Endothelial cell of umbilical vein (primary cell): ENCODE measurements at places on chromosomes 4 and X. TPM values are rescaled to one million over a fixed set of nuclear protein-coding genes. Genes with fewer than 3 reads are reported as not detected.
A peak's percentile ranks its signal among the peaks of the same experiment; 100 is the strongest.

DNA sequence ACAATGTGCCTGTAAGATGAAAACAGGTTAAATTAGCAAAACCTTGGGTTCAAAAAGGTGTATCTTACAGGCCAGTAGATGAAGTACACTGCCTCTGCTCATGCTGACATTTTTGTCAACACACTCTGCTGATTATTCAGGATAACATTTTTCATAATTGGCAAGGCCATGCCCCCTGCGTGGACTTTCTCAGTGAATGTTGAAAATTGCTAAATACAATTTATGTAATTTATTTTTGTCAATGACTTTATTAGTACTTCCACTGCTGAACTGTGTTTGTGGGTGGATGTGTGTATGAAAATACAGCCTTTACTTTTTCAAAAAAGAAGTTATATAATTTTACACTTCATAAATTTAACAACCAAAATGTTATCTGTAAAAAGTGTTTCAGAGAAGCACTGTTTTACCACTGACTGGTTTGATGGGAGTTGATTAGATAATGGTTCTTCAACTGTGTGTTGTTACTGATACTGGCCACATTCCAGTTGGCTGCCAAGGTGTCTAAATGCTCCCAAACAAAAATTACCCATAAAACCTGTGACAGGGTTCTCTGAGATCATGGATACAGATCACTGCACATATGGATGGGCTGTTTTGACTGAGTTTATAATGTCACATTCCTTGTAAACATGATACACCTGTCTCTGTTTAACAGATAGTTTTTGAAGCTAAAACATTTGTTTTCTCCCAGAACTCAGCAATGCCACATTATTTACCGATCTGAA lies 151.9 kb upstream of the SLC7A11 start:
- no peak for DNase-seq
- peaks cover 10% of the 10 kb centered on the region for H3K4me1 ChIP-seq
- H3K27me3 ChIP-seq = no peaks in the 10 kb centered on the region
- H3K27ac ChIP-seq = no peak overlapping the region

DNA sequence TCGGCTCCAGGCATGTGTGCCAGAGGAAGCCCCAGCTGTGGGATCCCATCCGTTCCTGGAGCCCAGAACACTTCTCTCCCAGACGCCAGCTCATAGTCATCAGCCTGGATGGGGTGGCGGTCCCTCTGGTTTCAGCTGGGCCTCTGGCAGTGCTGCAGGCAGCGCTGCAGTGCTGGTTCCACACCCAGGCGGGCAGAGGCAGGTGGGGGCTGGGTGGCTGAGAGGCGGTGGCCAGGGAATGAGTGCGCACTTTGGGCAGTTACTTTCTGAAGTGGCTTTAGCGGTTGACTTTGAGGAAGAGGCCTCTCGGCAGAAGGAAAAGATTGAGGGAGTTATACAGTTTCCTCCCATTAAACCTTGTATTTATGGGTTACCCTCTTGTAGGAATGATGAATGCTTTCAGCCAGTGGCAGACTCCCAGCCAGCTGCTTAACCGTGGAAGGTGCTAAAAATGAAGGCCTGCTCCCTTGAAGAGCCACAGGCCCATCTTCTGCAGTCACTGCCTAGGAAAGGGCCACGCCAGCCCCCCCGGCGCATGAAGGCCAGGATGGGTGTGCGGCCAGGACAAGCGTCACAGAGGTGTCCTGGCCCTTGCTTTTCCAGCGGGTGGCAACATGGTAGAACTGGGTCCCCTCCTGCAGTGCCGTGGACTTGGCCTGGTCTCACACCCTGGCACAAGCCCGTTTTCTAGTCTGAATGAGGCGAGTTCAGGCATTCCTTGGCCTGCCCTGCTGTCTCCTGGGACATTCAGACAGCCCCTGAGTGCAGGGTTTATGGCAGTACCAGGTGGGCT lies 9.9 kb downstream of the TADA2B start:
- peaks cover 2% of the 10 kb centered on the region for H3K36me3 ChIP-seq
- H3K27me3 ChIP-seq = no peaks in the 10 kb centered on the region
- H3K4me3 ChIP-seq = no peak overlapping the region
- no peak for DNase-seq

DNA sequence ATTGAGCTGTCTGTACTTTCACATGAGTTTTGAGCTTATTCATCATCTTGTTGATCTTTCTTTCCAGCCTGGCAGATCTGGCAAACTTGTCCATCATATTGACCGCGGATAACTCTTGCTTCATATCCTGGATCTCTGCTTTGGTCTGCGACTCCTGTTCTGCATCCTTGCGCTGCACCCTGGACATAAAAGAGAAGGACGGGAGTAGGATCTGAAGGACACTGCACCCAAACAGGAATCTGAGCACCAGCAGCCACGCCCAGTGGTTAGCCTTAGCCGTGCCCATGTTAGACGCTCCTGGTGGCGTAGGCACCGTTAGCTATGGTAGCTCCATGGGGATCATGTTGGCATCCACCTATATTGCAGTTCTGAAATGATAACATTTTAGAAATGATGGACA lies 56.6 kb downstream of the LARP7 start:
- H3K27ac ChIP-seq = no peak overlapping the region
- H3K27me3 ChIP-seq = no peaks in the 10 kb centered on the region
- H3K36me3 ChIP-seq = no peaks in the 10 kb centered on the region
- H3K4me3 ChIP-seq = no peak overlapping the region
- DNase-seq = no peak

DNA sequence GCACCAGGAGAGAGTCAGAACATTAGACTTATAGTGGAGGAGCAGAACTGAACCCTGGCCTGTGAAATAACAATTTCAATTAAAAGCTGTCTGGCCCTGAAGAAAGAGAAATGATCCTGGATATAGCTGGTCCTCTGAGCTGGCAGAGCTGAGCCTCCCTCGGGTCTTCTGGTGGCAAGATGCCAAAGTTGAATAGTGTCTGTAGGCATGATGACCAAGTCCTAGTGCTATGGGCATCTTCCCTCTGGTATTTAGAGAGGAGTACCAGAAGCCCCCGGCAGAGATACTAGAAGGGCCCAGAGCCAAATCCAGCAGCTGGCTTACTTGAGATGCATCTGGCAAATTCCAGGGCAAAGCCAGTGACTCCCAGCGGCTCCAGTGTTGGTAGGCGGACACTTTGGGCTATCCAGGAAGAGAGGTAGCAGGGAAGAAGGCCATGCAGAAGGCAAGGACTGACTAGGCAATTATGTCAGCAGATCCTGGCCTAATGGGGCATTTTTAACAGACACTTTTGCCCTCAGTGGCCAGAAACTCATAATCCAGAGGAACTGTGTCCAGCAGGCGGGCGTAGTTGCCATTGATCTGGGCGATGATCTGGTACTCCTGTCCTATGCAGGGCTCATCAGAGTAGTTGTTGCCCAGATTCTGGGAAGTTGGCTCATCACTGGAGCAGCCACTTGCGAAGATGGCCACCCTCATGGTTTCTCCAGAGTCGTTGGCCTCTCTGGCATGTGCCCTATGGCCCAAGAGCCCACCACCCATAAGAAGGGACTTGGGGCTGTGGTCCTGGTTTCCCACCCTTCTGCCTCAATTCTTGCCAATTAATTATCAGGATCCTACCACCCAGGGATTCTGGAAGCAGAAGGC lies 17.9 kb downstream of the VSIG4 start:
- no peak overlapping the region for H3K27ac ChIP-seq
- H3K27me3 ChIP-seq = no peaks in the 10 kb centered on the region
- H3K36me3 ChIP-seq = no peaks in the 10 kb centered on the region
- H3K4me1 ChIP-seq = no peaks in the 10 kb centered on the region
- H3K4me3 ChIP-seq = no peak overlapping the region
- DNase-seq = no peak

DNA sequence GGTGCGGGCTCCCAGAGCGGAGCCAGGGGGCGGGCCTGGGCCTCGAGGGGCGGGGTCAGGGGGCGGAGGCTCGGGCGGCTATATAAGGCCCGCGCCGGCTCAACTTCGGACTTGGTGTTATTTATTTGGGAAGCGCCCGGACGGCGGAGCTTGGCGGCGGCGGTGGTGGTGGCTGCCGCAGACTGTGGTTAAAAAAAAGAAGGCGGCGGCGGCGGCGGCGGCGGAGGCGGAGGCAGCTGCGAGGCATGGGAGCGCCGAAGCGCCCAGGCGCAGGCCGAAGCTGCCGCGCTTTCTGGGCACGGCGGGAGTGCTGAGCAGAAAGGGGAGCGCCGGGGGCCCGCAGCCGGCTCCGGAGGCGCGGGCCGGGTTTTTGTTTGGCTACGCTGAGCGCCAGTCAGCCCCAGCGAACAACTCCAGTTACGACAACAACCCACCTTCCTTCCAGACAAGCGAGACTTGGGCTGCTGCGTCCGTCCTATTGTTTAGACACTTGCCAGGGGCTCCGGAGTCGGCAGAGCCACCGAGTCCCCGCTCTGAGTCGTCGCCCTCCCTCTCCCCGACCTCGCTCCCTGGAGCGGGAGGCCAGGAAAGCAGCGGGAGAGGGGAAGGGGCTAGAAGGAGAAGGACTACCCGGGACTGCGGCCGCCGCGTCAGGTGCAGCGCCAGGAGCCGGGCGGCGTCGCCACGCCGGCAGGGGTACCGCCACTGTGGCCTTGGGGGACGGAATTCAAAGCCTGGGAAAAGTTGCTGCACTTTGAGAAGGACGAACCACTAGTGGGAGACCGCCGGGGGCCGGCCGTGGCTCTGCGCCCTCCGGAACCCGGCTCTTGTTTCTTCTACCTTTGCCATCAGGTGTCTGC lies at the start of gene SLIT2:
Gene SLIT2, plus strand, starts transcription at position 110 of the 860 bp plus-strand sequence. CDS start 1,911 bp downstream, outside the sequence.
- peak within 1 kb of the TSS; percentile 69 for H3K4me3 ChIP-seq
- H3K27ac ChIP-seq = peak within 1 kb of the TSS; percentile 3
- peaks cover 36% of the 10 kb centered on the region for H3K4me1 ChIP-seq

DNA sequence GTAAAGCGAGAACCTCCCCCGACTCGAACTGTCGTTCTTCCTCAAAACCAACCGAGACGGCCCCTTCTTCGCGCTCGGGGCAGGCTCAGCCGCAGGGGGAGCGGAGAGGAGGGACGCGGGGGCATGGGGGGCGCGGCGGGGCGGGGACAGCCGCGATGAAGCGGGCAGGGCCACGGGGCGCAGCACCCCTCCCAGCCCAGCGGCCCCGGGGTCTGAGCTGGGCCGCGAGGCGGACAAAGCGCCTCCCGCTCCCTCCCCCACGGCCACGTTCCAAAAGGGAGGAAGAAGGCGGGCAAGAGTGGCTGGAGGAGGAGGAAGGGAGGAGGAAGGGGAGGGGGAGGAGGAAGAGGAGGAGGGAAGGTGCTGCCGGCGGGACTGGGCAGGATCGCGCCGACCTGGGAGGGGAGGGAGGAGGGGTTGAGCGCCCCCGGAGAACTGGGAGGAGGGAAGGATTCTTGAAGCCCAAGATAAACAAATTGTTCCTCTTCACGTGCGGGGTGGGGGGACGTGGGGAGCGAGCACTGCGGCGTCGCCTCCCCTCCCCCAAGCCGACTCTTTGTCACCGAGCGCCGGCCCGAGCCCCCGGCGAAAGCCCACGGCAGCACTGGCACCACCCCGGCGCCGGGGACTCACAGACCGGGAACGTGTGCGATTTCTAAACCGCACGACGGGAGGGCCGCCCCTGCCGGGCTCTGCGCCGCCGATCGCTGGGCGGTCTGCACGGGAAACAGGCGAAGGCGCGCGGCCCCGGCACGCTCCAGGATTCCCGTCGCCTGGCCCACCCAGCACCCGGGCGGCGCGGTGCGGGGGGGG lies 2.9 kb downstream of the MAML3 start:
- no peaks in the 10 kb centered on the region for H3K27me3 ChIP-seq
- peak overlapping the region; percentile 99 for H3K27ac ChIP-seq
- H3K4me3 ChIP-seq = peak overlapping the region; percentile 93
- peak; percentile 96 for DNase-seq
- H3K36me3 ChIP-seq = no peaks in the 10 kb centered on the region

DNA sequence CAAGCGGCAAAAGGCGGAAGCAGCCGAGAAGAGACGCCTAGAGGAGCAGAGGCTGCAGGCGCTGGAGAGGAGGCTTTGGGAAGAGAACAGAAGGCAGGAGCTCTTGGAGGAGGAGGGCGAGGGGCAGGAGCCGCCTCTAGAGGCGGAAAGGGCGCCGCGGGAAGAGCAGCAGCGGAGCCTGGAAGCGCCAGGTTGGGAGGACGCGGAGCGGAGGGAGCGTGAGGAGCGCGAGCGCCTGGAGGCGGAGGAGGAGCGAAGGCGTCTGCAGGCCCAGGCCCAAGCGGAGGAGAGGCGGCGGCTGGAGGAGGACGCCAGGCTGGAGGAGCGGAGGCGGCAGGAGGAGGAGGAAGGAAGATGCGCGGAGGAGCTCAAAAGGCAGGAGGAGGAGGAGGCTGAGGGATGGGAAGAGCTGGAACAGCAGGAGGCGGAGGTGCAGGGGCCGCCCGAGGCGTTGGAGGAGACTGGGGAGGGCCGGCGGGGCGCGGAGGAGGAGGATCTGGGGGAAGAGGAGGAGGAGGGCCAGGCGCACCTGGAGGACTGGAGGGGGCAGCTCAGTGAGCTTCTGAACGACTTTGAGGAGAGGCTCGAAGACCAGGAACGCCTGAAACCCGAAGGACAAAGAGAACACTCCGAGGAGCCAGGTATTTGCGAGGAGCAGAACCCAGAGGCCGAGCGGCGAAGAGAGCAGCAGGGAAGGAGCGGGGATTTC lies 72.9 kb downstream of the AASDH start:
- H3K36me3 ChIP-seq = no peaks in the 10 kb centered on the region
- no peaks in the 10 kb centered on the region for H3K27me3 ChIP-seq
- H3K4me3 ChIP-seq = no peak overlapping the region
- no peaks in the 10 kb centered on the region for H3K4me1 ChIP-seq
- no peak for DNase-seq

- DNase-seq = no peak
- no peaks in the 10 kb centered on the region for H3K4me1 ChIP-seq
- no peaks in the 10 kb centered on the region for H3K36me3 ChIP-seq
- no peak overlapping the region for H3K27ac ChIP-seq
- H3K27me3 ChIP-seq = no peaks in the 10 kb centered on the region
- no peak overlapping the region for H3K4me3 ChIP-seq
Observed at GRCh38 chr4:74969507-74970474, 36.9 kb downstream of the PARM1 start.

DNA sequence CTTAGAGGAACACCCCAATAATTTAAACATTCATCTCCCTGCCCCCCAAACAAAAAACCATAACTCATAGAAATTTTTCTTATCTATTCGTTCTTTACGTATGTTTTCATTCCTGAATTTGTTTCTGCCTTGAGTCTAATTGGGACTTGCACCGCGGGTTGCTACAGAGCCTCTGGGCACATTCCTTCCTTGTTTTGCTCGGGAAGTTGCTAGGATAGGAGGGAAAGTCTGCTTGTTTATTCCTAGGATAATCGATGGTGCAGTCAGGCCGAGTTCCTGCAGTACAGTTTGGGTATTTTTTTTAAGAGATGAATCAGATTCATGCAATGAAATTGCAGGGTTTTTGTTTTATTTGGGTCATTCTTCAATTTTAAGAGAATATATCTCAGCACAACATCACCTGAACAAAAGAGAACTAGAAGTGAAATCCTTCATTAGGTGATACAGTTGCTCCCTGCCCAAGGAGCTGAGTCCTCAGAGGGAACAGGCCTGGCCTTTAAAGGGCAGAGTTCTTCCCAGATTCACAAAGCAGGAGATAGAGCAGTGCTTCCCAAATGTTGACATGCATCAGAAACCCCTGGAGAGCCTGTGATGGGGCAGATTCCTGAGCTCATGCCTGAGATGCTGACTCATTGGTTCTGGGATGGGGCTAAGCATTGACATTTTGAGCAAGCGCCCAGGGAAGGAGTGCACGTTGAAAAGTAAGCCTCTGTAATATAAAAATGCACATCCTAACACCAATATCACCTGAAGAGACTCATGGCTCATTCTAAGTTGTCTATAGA lies 114.9 kb upstream of the FAM9B start:
- peaks cover 2% of the 10 kb centered on the region for H3K27me3 ChIP-seq
- H3K36me3 ChIP-seq = no peaks in the 10 kb centered on the region
- no peak for DNase-seq
- peaks cover 5% of the 10 kb centered on the region for H3K4me1 ChIP-seq
- no peak overlapping the region for H3K4me3 ChIP-seq
- H3K27ac ChIP-seq = no peak overlapping the region

The ADRA2C gene
- 0.40 TPM in 1 of 2 replicates, not detected in the other for total RNA-seq

The MID1 gene
- 24.5 and 29.8 TPM in 2 replicates for total RNA-seq

The C4orf33 gene
- 7.3 and 9.4 TPM in 2 replicates for total RNA-seq

The PAGE2B gene
- not detected in 2 replicates for total RNA-seq

The MAML3 gene
- total RNA-seq = 20.1 and 20.3 TPM in 2 replicates
